Stimulated activated CD4-positive, alpha-beta T cell treated with anti-CD3 and anti-CD28 coated beads, TNF-alpha, amount 100 ng/mL, for 1 hour (primary cell): ENCODE measurements at places on chromosomes 2 and 18.

DNA sequence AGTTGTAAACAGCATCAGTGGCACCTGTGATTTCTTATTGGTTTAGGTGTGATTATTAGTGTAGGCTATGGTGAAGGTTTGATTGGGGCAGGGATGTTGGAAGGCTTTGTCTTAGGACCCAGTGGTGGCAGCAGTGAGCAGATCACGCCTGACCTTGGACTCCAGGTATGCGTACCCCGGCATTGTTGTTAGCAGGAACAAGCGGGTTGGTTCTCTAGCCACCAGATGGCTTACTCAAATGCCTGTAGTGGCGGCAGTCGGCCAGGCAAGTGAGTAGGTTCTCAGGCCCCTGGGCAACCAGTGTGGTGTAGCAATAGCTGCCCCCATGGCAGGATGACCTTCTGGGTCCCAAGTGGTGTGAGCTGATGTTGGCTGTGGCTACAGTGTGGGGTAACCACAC, 558.3 kb downstream of the KCNJ3 start:
- no peak for DNase-seq

- no peak for DNase-seq
These were observed 24.8 kb downstream of the CYRIA start for GRCh38 chr2:16640867-16641266.

DNA sequence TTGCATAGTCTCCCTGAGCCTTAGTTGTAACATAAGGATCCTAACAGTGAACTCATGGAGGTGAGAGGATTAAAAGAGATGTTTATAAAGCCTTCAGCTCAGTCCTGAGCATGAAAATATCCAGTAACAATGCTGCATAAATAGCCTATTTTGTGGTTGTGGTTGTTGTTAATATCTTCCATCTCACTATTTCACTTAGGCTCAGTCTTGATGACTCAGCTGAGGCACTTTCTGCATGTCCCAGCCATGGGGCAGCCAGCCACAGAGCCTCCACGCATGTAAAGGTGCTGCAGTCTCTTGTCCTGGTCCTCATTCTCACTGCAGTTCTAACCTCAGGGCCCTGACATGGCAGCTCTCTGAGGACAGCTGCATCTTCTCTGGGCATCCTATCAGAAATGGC, 218.8 kb upstream of the PKDCC start:
- DNase-seq = no peak

DNA sequence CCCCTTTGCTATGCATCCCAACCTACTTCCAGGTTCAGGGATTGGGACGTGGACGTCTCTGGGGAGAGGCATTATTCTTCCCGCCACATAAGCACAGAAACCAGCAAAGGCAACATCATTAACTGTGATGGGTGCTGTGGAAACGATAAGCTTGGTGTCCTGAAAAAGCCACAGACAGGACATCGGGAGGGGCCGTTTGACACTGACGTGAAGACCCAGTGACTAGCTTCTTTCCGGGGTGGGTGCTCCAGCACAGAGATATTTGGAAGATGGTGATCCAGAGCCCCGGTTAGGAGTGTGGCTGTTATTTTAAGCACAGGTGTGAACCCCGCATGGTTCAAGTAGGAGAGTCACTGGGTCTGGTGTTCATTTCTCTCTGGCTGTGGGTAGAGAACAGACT, 163.8 kb upstream of the HDAC4 start:
- DNase-seq = no peak
